ENCODE measurements at places on chromosomes 12 and 14. TPM values are rescaled to one million over a fixed set of nuclear protein-coding genes. Genes with fewer than 3 reads are reported as not detected.

DNA sequence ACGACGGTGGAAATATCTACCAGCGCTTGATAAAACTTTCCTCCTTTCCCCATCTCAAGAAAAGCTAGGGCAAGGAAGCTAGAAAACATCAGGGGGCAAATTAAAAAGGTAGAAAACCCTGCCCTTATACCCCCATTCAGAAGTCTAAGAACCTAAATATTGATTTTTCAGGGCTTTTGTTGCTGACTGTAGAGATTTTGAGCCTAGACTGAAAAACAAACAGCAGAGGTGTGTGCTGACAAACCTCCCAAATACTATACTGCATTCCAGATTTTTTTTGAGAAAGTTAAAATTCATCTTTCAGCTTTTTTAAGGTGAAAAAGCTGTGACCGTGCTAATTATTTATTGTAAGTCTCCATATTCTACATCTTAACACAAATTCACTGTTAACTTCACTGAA lies 478.3 kb upstream of the SOX5 start:
- DNase-seq, result no peak

The MDGA2 gene
- total RNA-seq, result not detected

The CD69 gene
- 5.9 TPM for total RNA-seq

GRCh38 chr12:86719381-86719780 lies 463.2 kb upstream of the MGAT4C start:
- DNase-seq, result no peak

- no peak for DNase-seq
Observed at GRCh38 chr14:64812412-64812811, 67.3 kb downstream of the SPTB start.

- DNase-seq, result no peak
Observed at GRCh38 chr14:101111620-101112290, 208.2 kb upstream of the RTL1 start.

DNA sequence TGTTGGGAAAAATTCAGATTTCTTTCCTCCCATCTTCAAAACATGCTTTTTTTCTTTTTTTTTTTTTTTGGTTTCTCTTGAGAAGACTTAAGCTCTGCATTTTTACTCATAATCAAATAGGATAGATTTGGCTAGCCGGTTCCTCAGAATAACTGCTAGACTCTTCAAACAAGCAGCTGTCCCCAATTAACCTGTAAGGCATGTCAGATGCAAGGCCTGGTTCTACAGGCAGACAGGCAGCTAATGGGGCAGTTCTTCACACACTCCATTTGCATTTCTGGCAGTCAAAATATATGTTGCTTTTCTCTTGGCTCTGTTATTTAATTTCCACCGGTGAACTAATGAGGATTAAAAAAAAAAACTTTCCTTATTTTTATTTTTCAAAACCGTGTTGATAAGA lies 228.0 kb upstream of the ATP2B1 start:
- no peak for DNase-seq

The EML1 gene
- total RNA-seq, result 45.0 TPM

The GYS2 gene
- total RNA-seq, result 0.39 TPM

DNA sequence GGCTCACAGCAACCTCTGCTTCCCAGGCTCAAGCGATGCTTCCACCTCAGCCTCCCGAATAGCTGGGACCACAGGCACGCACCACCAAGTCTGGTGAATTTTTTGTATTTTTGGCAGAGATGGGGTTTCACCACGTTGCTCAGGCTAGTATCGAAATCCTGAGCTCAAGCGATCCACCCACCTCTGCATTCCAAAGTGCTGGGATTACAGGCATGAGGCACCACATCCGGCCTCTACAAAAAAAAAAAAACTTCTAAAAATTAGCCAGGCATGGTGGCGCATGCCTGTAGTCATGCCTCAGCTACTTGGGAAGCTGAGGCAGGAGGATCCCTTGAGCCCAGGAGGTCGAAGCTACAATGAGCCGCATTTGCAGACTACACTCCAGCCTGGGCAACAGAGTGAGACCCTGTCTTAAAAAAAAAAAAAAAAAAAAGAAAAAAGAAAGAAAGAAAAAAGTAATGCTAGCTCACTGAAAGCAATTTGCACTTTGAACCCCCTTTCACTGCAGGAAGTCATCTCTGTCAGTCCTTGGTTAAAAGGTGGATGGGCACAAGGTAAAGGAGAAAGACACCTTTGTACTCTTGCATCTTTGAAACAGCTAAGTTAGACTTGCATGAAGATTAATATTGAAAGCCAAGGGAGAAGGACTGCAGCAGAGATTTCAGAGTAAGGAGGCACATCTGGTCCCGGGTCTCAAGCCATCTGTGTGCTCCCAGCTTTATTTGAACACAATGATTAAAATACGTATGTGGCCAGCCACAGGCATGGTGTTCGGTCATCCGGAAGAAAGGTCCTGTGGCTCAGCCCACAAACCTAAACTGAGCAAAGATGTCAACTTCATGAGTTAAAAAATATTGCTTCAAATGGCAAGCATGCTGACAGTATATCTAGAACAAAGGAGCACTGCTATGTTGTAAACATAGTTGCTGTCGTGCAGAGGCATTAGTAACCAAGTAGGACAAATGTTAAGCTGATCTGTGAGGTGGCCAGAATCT lies 103.8 kb upstream of the HMGA2 start:
- DNase-seq, result no peak

DNA sequence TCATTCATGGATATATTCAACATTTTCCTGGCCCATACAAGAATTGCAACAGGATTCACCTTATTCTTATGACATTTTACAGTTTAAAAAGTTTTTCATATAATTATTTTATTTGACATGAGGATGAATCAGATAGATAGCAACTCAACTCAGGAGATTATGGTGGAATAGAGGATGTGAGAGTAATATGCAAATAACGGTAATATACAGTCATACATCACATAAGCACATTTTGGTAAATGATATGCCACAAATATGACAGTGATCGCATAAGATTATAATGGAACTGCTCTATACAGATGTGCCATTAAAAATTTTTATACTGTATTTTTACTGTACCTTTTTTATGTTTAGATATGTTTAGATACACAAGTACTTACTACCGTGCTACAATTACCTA lies 24.1 kb upstream of the CRADD start:
- DNase-seq, result no peak

The SLCO1C1 gene
- 7.1 TPM for total RNA-seq

GRCh38 chr12:69415471-69416275 lies 54.5 kb upstream of the FRS2 start:
- peak; percentile 80 for DNase-seq

The PRKAB1 gene
- total RNA-seq, result 40.6 TPM

DNA sequence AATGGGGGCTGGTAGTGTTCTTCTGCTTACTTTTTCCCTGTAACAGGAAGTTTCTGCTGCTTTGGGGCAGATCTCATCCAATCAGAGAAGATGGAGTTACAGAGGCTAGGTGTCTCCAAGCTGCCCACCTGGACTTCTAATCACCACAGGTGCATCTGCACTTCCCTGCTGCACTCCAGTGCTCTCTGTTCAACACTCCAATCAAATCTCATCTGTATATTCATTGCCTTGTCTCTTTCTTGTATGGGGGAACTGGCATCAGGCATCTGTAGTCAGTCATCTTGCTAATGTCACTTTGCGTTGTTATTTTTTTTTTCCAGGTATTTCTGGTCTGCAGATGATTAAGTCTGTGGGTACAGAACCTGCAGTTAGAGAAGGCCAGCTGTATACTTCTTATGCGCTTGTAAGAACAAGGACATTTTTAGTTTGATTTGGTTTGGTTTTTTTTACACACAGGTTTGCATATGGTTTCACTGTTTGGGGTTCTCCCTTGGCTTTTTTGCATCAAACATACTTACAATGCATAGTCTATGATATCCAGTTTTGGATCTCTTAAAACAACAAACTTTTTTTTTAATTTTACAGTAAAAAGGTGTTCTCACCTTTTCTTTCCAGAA lies 116.0 kb downstream of the METTL25 start:
- no peak for DNase-seq

GRCh38 chr12:96402061-96402460 lies 1.8 kb upstream of the CDK17 start:
- DNase-seq, result no peak

The GNB3 gene
- 8.1 TPM for total RNA-seq

The MMP17 gene
- 42.3 TPM for total RNA-seq

The OR4E2 gene
- not detected for total RNA-seq

GRCh38 chr12:128801879-128802391 lies 21.8 kb downstream of the SLC15A4 start:
- DNase-seq, result no peak

- no peak for DNase-seq
Observed at GRCh38 chr12:11794751-11795150, 145.3 kb downstream of the ETV6 start.

The GPHN gene
- total RNA-seq, result 16.3 TPM

DNA sequence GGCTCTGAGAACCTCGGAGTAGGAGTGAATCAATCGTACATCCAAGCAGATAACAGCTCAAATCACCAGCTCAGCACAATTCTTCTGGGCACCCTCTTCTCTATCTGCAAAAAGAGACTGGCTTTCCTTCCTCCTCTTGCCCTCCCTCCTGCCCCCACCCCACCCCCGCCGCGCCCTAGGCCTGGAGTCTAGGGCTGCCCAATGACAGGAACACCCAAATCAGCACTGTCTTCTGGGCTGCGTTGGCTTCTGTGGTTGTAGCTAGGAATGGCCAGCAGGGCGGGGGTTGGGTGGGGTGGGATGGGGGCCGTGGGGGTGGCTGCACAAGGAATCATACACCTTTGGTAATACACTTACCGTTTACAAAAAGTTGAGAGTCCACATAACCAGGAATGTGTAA lies 28.0 kb upstream of the TMCC3 start:
- DNase-seq, result no peak

GRCh38 chr14:30058401-30058800 lies 130.8 kb upstream of the PRKD1 start:
- no peak for DNase-seq

DNA sequence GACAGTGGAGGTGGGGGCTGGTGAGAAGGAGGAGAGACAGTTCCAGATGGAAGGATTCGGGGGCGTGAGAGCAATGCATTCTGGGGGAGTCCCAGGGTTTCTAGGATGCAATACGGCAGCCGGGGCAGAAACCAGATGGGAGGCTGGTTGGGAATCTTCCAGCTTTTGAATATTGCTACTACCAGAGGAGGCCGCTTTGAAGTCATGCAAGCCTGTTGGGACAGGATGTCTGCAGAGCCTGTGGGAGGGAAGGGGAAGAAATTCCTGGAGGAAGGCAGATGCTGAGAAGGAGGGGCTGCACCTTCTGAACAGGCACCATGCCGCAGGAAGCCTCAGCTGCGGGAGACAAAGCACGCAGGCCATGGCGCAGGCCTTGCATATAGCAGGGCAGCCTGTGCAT lies 105.4 kb downstream of the APAF1 start:
- no peak for DNase-seq

The C12orf76 gene
- total RNA-seq, result 29.7 TPM

GRCh38 chr14:70139384-70139783 lies 49.4 kb downstream of the SLC8A3 start:
- no peak for DNase-seq

GRCh38 chr12:51383269-51383905 lies 7.8 kb downstream of the GALNT6 start:
- DNase-seq, result no peak

DNA sequence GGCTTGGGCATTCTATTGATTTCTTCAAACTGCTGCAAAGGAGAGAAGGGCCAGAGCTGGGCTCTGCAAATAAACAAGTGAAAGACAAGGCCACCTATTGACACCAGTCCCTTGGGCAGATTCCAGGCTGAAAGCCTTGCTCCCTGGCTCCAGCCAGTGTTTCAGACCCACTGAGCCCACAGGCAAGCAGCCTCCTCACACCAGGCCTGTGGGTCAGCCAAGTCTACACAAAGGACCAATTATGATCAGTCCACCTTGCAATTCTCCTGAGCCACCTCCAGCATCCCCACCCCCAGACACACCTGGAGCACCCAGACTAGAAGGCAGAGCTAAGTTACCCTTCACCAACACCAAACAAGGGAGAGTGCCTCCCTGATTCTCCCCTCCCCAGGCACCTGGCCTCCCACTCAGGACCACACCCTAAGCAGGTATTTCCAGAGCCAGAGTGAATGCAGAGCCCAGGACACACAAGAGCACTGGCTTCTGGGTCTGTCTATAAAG lies 13.8 kb downstream of the ACTN1 start:
- no peak for DNase-seq

- DNase-seq, result no peak
Observed at GRCh38 chr14:44297437-44297836, 209.6 kb downstream of the FSCB start.

GRCh38 chr12:50734409-50735263 lies 29.3 kb upstream of the ATF1 start:
- peak; percentile 13 for DNase-seq

DNA sequence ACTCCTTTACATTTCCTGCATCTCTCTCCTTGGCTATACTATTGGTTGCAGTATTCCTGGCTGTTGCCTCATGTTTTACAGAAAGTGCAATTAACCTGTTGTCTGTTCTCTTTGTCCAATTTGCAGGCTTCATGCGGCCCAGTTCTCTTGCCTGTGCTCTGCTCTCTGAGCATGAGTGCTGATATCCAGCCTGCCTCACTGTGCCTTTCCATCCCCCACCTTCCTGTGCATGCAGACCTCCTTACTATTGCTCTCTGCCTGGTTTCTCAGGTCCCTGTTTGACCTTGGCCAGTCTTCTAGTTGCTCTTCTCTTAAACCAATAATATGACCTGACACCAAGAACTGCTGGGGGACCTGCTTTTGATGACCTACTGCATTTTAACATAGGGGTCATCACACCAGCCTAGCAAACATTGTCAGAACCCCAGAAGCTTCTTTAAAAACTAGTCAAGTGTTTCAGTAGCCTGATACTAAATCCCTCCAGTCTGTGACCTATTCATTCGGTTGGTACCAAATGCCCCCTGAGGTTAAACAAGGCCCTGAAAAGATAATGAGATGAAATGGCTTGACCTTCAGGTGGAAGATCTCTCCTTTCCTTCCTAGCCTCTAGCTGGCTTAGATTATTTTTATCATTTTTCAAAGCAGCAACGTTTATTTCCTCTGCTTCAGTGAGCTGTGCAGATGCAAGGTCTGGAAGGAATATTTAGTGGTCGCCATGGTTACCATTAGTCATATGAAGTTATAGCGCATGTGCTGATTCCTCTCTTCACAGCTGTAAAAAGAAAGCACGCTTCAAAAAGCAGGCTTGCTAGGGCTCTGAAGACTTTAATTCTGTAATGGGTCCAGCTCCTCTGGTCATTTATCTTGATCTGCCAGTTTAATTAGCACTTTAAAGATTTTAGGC lies 216.5 kb downstream of the PHLDA1 start:
- DNase-seq, result no peak

DNA sequence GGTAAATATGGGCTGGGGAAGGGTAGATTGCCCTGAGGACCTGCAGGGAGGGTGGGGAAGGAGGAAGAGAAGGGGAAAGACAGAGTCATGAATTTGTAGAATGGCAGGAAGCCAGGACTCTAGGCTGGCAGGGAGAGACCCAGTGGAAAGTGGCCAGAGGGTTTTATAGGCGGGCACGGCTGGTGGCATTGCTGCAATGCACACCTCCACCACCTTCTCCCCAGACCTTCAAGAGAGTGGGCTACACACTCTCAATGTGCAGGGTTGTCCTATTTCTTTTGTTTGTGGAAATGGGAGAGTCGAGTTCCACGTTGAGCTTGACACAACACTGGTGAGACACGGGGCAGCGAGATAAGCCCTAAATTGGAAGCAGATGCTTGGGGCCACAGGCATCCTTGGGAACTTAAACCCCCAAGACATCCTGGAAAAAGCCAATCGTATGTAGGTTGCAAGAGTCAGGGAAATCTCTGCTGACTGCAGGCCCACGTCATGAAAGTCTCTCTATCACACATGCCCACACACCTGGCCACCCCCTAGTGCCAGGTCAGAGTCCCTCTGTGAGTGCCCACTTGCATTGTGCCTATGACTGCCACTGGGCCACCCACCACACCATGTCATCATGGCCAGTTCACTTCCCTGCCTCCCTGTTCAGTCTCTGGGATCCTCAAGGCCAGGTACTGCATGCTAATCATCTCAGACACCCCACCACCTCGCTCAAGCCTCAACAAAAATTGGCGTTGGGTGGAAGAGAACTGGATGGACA lies 38.0 kb upstream of the BDKRB2 start:
- DNase-seq, result no peak
